ENCODE measurements at places on chromosomes 2 and 18.

GRCh38 chr2:140586379-140586778 lies 1544.4 kb downstream of the LRP1B start:
- DNase-seq: no peak

DNA sequence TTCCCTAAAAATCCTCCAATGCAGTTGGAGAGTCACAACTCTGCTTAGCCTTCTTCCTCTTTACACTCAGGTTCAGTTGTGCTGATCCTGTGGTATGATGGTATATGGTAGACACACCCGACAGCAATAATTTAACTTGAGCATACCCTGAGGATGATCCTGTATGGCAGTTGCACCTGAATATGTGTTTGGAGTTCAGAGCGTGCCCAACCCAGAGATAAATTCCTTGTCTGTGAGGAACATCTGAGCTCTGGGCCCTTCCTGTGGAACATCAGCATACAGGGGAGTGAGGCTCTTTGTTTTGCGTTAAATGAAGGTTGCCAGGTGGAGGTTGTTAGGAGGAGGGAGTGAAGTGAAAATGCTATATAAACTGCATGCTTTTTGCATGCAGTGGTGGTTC lies 187.7 kb downstream of the MYO3B start:
- DNase-seq: no peak

DNA sequence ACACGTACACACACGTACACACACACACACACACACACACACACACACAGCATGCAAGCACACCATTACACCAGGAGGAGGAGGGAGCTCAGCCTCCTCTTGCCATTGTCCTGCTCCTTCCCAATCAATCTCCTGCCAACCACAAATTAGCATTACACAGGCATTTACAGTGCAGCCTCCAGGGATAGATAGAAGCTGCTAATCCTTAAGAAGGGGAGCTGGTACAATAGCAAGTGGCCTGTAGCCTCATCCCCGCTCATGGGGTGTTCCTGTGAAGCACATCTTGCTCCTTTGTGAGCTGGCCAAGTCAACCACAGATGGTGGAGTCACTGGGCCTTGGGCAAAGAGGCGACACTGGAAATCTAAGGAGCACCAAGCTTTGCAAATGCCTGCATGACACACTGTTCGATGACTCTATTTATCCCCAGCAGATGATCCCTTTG lies 110.3 kb upstream of the PKDCC start:
- DNase-seq: no peak

DNA sequence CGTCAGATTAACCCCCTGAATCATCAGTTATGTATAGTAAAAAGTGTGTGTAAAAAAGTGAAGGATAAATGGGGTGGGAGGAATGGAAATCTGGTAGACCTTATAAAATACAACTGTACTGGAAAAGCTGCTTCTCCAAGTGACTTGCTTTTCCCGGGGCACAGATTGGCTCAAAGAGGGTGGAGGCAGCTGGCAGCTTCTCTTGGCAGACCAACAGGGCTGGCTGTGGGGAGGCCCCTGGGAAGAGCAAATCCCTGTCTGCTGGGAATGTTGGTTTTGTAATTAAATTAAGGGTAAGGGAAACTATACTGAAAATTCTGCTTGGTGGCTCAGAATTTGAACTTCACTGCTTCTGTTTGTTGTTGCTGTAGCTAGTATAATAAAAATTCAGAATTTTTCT lies 154.2 kb upstream of the DLX2 start:
- DNase-seq: no peak

DNA sequence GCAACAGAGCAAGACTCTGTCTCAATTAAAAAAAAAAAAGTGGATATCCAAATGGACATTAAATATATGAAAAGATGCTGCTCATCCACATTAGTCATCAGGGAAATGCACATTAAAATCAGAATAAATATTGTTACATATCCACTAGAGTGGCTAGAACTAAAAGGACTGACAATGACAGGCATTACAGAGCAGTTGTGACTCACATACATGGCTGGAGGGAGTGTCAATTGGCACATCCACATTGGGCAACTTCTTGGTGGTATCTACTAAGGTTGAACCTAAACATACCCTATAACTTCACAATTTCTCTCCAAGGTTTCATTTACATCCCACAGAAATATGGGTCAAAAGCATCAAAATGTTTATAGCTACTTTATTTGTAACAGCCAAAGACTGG lies 14.0 kb upstream of the DNER start:
- no peak for DNase-seq

DNA sequence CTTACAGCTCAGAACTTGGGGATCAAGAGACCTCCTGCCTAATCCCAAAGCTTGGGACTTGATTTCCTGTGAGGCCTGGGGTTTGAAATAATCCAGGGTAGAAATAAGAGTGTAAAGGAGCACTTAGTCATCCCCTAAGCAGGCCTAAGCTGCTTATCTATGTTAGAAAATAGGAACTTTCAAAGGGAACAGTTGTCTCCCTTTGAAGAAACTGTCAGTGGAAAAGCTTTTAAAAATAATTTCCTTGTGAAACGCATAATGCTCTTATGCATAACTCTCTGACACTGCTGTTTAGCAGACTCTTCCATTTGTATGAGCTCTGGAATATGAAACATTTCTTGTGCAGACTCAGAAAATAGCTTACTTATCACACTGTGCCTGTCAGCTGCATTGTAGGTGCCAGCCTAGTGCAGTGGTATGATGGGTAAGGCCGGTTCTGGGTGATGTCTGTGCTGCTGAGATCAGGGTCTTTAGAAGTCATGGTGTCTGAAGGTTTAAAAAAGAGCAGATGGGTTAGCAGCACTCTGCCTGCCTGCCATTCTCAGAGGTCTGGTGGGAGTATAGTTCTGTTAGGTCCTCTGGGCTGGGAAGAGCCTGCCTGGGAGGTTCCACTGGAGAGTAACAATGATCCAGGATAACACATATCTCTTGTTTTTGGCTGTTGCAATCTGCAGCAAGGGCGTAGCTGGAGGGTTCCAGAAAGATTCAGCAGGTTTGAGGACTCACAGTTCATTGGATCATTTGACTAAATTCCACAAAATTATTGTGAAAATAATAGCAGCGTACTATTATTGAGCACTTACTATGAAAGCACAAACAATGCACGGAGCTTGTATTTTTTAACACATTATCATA lies 283.2 kb upstream of the MEX3C start:
- no peak for DNase-seq

- DNase-seq: no peak
Measured at GRCh38 chr18:30775629-30776028, 266.9 kb downstream of the DSC3 start.

- no peak for DNase-seq
Measured at GRCh38 chr2:109030870-109031475, 42.0 kb upstream of the EDAR start.

DNA sequence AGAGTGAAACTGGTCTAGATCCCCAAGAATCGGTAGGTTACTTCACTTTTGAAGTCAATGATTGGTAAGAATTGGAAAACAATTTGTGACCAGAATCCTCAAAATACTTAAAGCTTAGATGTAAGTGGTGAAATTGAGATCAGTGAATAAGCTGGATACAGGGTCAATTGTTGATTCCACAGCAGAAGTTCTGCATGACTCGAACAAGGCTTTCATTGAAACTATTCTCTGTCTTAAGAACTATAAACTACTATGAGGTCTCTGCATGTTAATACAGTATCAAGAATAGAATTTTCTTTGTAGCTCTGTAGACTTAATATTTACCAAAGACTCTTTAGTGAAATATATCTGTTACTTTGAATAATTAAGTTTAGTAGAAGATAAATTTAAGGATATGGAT lies 324.2 kb upstream of the FIGN start:
- DNase-seq: no peak

- DNase-seq: no peak
Measured at GRCh38 chr2:177641331-177641730, 248.8 kb downstream of the AGPS start.

DNA sequence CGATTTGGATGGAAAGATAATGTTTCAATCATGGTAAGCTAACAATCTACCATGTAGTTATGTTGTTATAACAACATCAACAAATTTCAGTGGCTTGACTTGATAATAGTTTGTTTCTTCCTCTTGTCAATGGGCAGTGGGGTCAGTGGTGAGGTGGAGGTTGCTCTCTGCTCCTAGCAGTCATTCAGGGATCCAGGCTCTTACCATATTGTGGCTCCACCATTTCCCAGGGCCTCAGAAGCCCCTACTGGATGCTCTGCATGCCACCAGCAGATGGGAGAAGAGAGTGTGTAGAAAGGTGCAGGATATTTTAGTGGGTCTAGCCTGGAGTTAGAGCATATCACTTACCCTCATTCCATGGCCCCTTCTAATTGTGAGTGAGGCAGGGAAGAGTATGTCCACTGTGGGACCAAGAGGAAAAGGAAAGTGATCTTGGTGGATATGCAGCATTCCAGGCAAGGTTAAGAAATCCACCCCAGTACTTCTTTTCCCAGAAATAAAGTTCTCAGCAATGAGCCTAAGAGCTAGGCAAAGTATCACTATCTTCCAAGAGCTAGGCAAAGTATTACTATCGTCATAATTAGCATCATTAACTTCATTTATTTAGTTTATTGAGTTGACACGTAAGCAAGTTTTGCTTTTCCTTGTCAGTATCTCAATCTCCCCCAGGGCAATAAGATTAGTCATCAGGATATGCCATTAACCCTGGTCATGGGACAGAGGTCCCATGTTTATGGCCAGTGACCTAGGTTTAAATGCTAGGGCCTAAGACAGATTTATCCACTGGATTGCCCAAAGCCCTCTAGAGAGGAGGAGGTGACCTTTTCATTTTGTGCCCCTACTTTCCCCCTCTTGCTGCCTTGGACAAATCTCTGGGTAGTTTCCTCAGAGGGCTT lies 4.2 kb upstream of the IWS1 start:
- no peak for DNase-seq

- DNase-seq: no peak
Measured at GRCh38 chr2:239054921-239055320, 207.0 kb downstream of the TWIST2 start.

DNA sequence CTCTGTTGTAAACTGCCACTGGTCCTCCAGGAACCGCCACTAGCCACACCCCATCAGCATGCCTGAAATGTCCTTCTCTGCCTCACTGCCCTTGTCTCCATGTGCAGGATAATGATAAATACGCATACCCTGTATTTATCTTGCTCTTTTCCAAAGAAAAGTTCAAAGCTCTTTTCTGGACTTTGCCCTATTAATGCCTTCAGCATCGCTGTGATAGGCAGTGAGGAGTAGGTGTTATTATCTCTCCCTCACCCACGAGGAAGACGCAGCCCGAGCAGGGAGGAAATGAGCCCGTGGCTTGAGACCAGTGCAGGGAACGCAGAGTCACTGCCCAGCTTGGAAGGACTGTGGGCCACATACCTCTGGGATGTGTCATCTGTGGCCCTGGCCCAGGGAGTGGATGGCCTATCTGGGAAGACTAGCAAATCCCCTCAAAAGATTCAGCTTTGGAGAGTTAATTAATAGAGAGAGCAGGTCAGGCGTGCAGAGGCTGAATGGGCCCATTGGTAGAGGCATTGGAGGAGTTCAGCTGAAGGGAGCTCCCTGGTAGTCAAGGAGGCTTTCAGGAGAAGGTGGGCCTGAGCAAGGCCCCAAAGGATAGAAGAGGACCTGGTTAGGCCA lies 39.5 kb upstream of the MCFD2 start:
- DNase-seq: no peak

GRCh38 chr18:74447404-74448152 lies 9.5 kb downstream of the DIPK1C start:
- no peak for DNase-seq

DNA sequence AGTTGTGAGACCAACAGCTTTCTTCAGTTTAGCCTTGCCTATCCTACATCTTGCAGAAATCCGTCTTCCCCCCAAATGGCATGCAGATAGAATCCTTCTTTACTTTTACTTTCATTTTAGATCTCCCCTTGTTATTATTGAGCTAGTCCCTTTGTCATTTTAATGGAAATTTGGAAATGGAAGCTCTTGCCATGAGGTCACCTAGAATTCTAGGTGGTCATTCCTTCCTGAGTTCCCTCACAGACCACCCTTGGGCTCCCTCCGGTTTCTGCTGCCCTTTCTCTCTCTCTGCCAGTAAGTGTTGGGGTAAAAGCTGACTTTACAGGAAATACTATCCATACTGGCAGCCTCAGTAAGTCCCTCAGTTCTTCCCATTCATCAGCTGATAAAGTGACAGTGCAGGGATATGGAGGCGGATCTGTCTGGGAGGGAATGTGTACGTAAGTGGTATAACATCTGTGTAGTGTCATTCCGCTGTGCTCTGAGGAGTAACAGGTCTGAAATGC lies 30.2 kb downstream of the ARHGAP25 start:
- DNase-seq: no peak

- no peak for DNase-seq
Measured at GRCh38 chr2:222447131-222447530, 22.8 kb downstream of the SGPP2 start.

DNA sequence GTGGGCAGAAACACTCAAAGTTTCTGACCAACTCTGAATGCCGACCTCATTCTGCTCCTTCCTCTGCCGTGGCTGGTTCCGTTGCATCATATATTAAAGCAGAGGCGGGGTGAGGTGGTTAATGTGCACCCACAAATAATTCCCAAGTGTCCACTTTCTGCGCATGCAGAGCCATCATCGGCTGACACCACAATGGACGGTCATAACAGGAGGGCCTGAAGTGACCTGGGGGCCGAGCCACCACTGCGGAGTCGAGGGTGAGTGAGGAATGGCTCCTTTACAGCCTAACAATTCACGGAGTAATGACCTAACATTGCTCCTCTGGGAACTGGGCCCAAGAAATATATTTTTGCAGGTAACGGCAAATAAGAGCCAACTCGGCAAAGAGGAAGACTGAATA lies 32.9 kb upstream of the GLI2 start:
- DNase-seq: no peak

GRCh38 chr2:168076731-168077130 lies 170.7 kb downstream of the STK39 start:
- DNase-seq: no peak

DNA sequence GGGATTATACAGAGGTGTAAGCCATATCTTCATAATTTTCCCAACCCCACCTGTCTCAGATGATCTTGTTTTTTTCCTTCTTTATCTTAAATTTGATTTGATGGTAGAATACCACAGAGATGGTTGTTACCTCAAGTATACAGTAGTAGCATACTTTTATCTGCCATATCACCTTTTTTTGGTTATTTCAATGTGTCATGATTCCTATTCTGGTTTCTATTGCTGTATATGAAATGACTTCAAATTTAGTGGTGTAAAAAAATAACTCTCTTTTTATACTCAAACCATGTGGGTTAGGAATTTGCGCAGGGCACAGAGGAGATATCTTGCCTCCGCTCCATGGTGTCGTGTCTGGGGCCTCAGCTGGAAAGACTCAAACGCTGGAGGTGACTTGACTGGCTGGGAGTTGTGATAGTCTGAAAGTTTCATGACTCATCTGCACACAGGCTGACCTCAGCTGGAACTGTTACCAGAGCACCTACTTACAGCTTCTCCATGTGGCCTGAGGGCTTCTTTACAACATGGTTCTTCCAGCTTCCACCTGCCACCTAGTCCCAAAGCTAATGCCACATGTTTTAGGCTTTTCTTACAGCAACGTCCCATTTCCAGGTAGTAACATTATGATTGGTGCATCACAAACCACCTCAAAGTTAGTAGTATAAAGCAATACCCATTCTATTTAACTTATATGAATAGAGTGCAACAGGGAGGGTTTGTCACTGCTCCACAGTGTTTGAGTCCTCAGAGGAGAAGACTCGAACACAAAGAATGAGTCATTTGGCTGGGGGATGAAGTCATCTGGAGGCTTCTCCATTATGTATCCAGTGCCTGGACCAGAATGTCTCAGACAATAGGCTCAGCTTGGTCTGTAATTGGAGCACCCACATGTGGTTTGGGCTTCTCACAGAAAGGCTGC lies 82.3 kb upstream of the XPO1 start:
- DNase-seq: no peak

GRCh38 chr2:195513119-195513518 lies 143.9 kb upstream of the SLC39A10 start:
- no peak for DNase-seq

GRCh38 chr2:143229411-143229810 lies 100.2 kb downstream of the ARHGAP15 start:
- DNase-seq: no peak

All from activated T-helper 1 cell treated with anti-CD3 and anti-CD28 coated beads, Interleukin-2, amount 50 U/mL, for 16 hours (primary cell).